ENCODE measurements at places on chromosomes 7 and 10. TPM values are rescaled to one million over a fixed set of nuclear protein-coding genes. Genes with fewer than 3 reads are reported as not detected.

GRB10 gene
- total RNA-seq, result 24.0 TPM

CALHM1 gene
- total RNA-seq, result not detected

NEUROG3 gene
- total RNA-seq, result 1.9 TPM

PRPS1L1 gene
- not detected for total RNA-seq

SFMBT2 gene
- total RNA-seq, result 10.8 TPM

EIF5AL1 gene
- total RNA-seq, result 0.24 TPM

HOXA11 gene
- total RNA-seq, result not detected

TMEM26 gene
- total RNA-seq, result 0.54 TPM

RBP4 gene
- total RNA-seq, result 1.9 TPM

ZRANB1 gene
- total RNA-seq, result 27.1 TPM

MUC3A gene
- under 0.01 TPM for total RNA-seq

ASIC3 gene
- 1.2 TPM for total RNA-seq

GNGT1 gene
- not detected for total RNA-seq

SEC31B gene
- 8.9 TPM for total RNA-seq

HMX3 gene
- not detected for total RNA-seq

SUN3 gene
- not detected for total RNA-seq

DGKI gene
- 45.1 TPM for total RNA-seq

UPK3BL2 gene
- 8.9 TPM for total RNA-seq

GATA3 gene
- 3.8 TPM for total RNA-seq

CDHR1 gene
- total RNA-seq, result not detected

Data from thyroid gland (tissue), 4 donors.